NCI-H1694 treated with DMSO at 0.1 percent for 48 hours (cell line): ENCODE measurements at places on chromosomes 11 and 22.

GRCh38 chr11:119181677-119182412 lies 3.4 kb upstream of the NHERF4 start:
- no peak for DNase-seq

GRCh38 chr11:66915046-66915832 lies 42.9 kb downstream of the PC start:
- no peak for DNase-seq

DNA sequence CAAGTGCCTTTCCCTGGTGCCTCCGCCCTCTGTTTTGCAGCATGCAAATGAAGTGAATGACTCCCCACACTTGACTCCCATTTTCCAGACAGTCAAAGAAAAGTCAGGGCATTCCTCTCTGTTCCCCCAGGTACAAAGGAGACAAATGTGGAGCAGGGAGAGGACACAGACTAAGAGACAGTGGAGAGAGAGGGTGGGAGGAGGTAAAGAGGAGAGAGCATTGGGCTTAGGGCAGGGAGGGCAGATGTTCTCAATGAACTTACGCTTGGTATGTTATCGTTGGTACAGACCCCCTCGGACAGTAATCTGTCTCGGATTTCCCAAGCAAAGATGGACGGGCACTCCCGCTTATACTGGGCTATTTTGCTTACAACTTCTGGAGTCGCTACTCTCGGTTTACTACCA lies 9.8 kb downstream of the PAX6 start:
- no peak for DNase-seq

- no peak for DNase-seq
Measured at GRCh38 chr11:4551346-4551979, 6.5 kb downstream of the OR52M1 start.

- no peak for DNase-seq
Measured at GRCh38 chr11:105158436-105158835, 18.9 kb upstream of the CARD18 start.

- no peak for DNase-seq
Measured at GRCh38 chr11:57426439-57426928, 437 bp downstream of the SLC43A3 start.

- no peak for DNase-seq
Measured at GRCh38 chr22:46349238-46349637, 13.7 kb downstream of the TRMU start.

DNA sequence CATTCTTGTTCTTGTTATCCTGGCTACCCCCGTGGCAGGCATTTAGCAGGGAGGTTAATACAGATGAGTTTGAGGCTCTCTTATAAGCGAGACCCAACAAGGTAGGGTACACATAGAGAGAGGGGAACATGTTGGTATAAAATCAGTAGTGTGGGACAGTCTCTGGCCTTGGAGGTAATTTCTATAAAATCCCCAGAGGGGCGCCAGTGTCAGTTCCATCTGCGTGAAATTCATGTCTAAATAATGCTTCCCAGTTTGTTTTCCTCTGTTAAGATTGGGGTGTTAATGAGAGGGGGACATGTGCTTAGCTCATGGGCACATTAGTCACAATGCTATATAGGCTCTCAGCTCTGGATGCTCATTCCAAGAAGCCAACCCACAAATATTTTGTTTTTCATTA lies 150.7 kb downstream of the MYO18B start:
- DNase-seq, result peak; percentile 62

DNA sequence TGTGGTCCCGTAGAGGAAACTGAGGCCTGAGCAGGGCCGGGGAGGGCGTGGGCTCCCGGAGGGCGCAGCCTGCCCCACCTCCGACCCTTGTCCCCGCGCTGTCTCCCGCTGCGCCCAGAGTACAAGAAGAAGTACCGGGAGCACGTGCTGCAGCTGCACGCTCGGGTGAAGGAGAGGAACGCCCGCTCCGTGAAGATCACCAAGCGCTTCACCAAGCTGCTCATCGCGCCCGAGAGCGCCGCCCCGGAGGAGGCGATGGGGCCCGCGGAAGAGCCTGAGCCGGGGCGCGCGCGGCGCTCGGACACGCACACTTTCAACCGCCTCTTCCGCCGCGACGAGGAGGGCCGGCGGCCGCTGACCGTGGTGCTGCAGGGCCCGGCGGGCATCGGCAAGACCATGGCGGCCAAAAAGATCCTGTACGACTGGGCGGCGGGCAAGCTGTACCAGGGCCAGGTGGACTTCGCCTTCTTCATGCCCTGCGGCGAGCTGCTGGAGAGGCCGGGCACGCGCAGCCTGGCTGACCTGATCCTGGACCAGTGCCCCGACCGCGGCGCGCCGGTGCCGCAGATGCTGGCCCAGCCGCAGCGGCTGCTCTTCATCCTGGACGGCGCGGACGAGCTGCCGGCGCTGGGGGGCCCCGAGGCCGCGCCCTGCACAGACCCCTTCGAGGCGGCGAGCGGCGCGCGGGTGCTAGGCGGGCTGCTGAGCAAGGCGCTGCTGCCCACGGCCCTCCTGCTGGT lies 1.9 kb downstream of the NLRP6 start:
- DNase-seq, result no peak

DNA sequence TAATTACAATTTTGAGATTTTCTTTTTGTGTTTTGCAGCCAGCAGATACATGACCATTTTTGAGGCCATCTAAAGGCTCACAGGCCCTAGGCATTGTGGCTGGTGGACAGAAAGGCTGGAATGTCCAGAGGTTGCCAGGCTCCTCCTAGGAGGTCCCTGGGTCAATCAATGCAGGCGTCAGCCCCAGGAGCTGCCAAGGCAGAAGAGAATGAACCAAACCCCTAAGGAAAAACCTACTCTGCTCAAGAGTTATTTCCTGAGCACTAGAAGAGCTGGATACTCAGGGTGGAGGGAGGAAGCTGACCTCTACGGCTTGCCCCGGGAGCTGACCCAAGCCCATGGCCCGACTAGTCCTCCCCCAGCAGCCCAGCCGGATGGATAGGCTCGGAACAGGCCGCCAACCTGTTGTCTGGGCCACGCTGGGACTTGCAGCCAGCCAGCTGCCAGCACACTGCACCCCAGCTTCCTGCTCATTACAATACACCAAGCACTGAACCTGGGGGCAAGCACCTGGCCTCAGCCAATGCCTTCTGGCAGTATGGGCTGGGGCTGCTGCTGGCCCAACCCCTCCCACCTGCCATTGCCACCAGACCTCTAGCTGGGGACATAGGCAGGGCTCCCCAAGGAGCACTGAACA lies 5.7 kb upstream of the SCGB1A1 start:
- no peak for DNase-seq

DNA sequence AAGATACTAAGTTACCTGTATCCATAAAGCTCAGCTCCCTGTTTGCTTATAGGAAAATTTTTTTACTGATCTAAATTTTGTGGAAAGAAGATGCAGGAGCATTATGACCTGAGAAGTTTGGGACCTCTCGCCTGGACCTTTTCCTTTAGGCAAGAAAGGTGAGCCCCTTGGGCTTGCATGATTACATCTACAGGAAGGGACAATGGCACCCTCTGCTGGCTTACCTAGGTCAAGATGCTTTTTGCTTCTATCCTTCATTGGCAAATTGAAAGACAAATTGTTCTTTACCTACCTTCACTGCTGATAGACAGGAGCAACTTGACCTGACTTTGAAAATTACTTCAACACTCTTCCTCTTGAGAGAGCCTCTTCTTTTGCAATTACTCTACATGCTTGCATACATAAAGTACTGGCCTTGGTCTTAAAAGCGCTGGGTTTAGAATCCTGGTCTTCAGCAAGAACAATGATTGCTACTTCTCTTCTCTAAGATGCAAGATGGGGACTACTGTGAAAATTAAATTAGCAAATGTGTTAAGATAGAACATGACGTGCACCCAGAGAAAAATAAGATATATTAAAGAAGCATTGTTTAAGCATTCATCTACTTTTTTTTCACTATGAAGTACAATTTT lies 147.2 kb downstream of the TRPC6 start:
- no peak for DNase-seq

DNA sequence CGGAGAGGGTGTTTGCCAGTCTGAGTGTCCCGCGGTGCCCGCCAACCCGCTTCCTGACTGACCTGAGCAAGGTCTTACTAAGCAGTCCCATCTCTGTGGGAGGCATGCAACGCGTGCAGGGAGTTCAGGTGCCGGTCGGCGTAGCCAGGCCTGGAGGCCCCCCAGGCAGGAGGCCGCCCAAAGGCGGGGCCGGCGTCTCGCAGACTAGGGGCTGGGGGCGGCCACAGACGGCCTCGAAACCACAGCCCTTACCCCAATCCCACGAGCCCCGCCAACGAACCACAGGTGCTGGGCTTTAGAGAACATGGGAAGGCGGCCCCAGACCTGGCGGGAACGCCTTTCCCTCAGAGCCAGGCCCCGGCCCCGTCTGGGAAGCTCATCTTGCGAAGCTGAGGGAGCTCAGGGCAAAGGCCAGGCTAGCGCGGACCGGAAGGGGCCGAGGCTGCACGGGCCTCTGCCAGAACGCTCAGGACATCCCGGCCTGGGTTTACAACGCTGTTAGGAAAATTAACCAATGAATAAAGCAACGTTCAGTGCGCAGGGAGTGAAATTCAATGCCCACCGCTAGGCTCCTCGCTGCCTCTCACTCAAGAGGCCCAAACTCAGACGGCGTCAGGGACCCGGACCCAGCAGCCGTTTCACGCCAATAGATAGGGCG lies 2.1 kb upstream of the MTFP1 start:
- no peak for DNase-seq

GRCh38 chr11:92500453-92500852 lies 275.8 kb downstream of the FAT3 start:
- no peak for DNase-seq

GRCh38 chr11:269146-269890 lies 8.9 kb upstream of the NLRP6 start:
- DNase-seq, result no peak

DNA sequence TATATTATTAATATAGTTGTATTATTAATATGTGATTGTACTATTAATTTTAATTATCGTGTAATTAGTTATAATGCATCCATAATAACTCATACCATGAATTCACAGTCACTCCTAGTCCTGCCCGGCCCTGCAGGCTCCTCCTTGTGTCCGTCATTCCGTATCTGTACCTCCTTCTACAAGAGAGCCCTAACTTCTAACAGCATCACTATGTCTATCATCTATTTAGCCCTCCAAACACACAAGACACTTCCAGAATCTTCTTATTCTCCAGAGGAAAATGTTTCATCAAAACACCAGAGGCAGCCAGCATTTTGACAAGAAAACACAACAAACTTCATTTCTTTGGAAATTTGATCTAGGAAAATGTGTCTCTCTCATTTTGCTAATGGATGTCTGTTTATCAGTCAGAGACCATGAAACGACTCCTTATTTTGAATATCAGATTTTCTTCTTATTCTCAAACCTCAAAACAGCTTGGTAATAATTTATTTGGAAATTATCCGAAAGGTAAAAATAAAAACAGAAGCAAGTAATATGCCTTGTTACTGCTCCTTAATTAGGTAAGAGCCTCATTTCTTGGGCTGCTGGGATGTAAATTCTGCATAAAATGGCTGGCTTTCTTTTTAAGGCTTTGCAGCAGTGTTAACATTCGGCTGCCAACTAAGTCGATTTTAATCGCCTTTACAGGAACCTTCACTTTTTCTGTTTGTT lies 23.1 kb upstream of the SEPTIN5 start:
- DNase-seq, result no peak

GRCh38 chr11:115676768-115677167 lies 172.6 kb upstream of the CADM1 start:
- DNase-seq, result no peak

GRCh38 chr11:26493616-26494015 lies 78.4 kb downstream of the MUC15 start:
- no peak for DNase-seq

- DNase-seq, result no peak
Measured at GRCh38 chr11:13126430-13126829, 117.3 kb downstream of the RASSF10 start.

DNA sequence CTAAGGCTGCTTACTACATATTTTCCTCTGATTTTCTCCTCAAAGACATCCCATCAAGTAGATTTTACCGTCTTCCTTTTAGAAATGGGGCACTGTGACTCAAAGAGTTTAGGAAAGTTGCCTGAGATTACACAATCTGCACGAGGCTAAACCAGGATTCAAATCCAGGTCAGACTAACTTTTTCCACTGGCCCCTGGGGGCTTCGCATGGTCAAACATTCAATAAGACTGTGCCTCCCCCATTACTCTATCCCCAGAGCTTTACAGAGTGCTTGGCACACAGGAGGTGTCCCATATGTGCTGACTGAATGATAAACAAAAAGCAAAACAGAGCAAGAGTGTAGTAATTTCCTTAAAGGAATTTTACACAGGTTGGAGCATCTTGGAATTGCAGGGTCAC lies 118.1 kb upstream of the TEAD1 start:
- no peak for DNase-seq

DNA sequence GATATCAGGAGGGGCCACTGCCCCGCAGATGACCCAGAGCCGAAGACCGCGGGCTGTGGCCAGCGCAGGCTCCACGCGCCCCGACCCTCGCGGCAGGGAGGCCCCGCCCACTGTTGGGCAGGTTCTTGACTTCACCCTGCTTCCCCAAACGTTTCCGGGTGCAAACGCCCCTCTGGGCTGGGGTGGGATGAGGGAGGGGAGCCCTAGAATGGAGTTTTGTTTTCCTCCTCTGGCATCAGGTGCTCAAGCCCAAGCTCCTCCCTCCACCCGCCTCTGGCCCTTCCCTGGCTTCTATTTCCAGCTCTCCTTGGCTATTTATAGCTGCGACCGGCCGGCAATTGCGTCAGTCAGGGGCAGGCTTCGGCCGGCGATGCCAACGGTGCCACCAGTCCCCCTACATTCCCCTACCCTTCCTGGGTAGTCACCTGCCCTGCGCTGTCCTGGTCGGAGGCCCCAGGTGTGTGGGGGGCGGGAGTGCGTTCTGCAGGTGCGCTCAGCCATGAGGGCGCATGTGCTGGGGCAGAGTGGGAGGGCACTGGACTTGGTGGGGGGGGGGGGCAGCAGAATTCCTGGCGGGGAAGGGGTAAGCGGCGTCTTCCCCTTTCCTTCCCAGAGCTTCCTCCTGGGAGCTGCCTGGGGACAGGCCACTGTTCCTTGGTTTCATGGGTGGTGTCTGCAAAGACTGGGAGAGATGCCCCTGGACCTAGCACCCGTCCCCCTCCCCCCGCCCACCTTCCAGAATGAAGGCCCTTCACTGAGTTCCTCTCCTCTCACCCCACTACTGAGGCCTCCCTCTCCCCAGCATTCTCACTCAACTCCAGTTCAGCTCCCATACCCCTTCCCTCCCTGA lies 23.6 kb downstream of the DUSP8 start:
- no peak for DNase-seq

- DNase-seq, result no peak
Measured at GRCh38 chr11:45369313-45369712, 83.2 kb upstream of the SYT13 start.

GRCh38 chr11:30285416-30286121 lies 37.3 kb upstream of the ARL14EP start:
- no peak for DNase-seq

DNA sequence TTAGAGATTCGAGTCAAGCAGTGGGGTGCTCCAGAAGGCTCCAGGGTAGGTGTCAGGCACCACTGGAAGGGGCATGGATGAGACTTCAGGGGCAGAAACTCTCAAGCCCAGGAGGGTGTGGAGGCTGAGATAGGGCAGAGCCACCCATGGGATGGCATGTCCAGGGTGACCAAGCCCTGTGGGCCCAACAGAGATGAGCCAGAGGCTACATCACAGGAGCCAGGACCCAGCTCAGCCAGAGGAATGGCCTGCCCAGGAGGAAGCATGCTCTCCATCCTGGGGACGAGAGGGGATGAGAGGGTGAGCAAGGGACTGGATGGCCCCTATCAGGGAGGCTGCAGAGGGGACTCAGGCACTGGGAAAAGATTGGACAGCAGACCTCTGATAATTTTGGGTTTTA lies 42.8 kb downstream of the SLCO2B1 start:
- DNase-seq, result no peak
